Stimulated activated naive CD4-positive, alpha-beta T cell treated with Interleukin-2 at 50 U/mL for 16 hours (primary cell): ENCODE measurements at places on chromosomes 1 and 21.
A peak's percentile ranks its signal among the peaks of the same experiment; 100 is the strongest.

GRCh38 chr1:162973381-162973795 is 95.8 kb upstream of the RGS4 start:
- no peak for DNase-seq

DNA sequence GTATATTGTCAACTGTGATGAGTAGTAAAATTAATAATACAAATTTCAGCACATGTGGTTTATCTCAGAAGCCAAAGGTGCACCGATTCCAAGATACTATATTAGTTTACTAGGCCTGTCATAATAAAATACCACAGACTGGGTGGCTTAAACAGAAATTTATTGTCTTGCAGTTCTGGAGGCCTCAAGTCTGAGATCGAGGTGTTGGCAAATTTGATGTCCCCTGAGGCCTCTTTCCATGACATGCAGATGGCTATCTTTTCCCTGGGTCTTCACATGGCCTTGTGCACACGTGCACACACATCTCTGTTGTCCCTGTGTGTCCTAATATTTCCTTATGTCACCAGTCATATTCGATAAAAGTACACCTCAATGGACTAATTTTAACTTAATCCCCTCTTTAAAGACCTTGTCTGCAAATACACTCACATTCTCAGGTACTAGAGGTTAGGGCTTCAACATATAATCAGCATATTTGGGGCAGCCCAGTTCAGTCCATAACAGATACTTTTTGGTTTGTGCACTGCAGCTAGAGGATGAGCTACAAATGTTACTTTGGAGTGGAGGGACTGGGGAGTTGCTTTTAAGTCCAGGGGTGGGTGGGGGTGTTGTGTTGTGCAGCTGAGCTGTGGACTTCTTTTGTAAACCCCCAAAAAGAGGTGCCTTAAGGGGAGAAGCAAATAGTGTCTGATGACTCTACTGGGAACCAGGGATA is 21.4 kb downstream of the TSNAX start:
- no peak for DNase-seq

DNA sequence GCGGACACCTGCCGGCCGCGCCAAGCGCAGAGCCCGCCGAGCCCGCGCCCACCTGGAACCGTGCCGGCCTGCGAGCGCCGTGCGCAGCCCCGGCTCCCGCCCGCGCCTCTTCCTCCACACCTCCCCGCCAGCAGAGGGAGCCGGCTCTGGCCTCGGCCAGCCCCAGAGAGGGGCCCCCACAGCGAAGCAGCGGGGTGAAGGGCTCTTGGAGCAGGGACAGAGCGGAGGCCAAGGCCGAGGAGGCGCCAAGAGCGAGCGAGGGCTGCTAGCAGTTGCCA is 50.1 kb upstream of the KRTAP19-8 start:
- no peak for DNase-seq

DNA sequence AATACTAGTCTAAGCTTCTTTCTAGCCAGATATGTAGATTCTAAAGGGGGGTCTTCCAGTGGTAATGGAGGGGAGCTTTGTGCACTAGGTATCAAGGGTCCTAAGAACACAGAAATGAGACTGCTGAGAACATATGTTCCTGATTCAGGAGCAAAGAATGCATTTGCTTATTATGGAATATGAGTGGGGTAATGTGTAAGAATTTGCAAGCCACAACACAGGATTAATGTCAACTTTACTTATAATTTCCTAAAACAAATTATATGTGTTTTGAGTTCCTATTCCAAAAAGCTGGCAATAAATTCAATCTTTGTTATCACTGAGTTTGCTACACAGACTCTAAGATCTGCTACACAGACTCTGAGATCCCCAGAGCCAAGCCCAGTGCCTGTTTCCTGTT is 357.0 kb upstream of the PTBP2 start:
- no peak for DNase-seq

- no peak for DNase-seq
Measured at GRCh38 chr1:234861761-234862160, 251.8 kb upstream of the IRF2BP2 start.

GRCh38 chr1:236868625-236869467 is 73.8 kb downstream of the MTR start:
- DNase-seq: peak; percentile 20

GRCh38 chr1:2368053-2368744 is 23.2 kb downstream of the MORN1 start:
- no peak for DNase-seq

- no peak for DNase-seq
Measured at GRCh38 chr1:27594564-27595510, 9.1 kb downstream of the AHDC1 start.

GRCh38 chr1:246020211-246020954 is 486.7 kb downstream of the SMYD3 start:
- DNase-seq: no peak

DNA sequence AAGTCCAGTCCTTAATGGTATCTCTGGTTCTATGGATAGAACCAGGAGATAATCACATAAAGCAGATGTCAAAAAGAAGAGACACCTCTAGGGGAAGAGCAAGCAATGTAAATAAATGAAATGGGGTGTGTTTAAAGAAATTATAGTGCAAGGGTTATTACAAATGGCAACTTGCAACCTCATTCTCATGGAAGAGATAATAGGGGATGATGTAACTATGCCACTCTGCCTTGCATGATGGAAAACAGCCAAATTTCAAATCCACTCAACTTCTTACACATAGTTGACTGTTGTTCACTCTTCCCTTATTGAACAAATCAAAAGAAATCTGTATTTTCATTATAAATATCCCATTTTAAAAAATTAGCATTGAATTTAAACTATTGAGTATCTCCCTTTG is 274.0 kb upstream of the TMPRSS15 start:
- no peak for DNase-seq

DNA sequence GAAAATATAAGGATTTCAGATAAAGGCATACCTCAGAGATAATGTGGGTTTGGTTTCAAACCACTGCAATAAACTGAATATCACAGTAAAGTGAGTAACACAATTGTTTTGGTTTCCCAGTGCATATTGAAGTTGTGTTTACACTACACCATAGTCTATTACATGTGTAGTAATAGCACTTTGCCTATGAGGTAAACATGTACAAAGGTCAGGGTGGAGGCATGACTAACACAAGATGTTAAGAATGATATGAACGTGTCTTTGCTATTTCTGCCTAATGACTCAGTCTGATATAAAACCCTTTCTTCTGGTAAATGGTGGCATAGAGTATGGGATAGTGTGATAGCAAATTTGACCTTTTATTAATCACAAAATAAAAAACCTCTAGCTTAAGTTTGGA is 621.5 kb upstream of the ADGRL2 start:
- DNase-seq: no peak

DNA sequence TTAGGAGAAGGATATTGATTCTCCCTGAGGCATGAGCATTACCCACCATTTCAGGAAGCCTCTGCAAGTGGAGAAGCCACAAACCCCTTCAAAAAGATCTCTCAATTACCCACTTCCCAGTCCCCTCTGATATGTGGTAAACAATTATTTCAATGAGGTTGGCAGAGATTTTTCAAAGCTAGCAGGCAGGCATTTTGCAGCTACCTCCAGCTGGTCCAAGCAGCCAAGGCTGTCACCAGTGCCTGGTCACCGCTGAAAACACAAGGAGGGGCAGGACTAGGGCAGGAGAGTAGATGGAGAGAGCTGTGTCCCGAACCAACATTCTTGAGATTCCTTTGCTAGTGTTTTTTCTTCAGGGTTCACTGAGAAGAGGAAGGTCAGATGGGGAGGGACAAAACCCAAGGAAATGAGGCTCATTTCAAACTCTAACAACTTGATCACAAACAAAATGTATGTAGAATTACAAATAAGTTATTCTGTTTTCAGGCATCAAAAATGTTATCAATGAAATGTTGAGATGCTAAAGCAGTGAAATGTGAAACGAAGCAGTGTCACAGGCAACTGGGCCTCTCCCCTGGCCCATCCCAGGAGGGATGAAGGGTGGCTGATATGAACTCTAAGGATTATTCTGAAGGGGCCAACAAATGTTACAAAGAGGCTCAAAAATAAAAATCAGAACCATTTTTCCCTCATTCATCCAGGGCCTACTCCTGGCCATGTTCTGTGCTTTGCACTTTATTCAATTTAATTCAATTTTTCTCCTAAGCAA is 22.3 kb downstream of the APP start:
- no peak for DNase-seq

DNA sequence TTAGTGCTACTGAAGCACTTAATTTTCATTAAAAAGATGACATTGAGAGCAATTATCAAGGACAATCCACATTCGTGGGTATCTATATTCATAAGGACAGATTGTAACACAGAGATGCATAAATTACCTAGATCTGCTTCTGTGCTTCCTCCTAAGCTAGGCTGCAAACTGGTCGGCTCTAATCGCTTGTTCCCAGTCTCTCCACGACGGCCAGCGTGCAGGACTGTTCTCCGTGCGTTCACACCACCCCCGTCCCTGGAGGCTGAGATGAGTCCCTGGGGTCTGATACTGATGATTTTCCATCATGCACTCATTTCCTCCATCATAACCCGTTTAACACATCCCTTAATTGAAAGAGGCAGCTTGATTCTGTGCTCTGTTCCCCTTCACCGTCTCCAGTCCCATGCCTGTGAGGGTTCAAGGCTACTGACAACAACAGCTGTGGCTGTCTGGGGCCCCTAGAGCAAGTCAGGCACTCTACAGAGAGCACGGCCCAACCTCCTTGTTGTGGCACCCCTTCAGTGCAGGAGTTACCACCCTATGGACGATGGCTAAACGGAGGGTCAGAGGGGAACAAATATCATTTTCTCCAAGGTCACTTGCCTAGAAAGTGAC is 469.6 kb downstream of the NPHP4 start:
- no peak for DNase-seq

DNA sequence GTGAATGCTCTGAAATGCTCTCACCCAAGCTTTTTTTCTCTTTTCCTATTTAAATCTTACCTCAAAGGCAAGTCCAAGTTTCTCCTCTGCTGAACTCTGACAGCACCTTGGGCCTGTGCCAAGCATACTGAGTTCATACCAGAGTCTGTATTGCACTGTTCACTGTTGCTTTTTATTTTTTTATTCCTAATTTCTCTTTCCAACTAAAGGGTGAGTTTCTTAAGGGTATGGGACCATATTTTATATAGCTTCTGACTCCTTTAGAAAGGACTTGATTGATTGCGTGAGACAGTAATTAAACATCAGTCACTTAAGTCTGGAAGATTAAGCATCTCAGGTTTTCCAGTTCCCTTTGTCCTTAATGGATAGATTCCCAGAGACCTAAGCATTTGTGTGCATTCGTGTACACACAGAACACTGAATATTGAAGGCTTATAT is 69.9 kb downstream of the CACHD1 start:
- DNase-seq: no peak

GRCh38 chr1:30526652-30527345 is 196.6 kb downstream of the MATN1 start:
- DNase-seq: no peak

- no peak for DNase-seq
Measured at GRCh38 chr1:194813096-194813495, 1626.7 kb upstream of the B3GALT2 start.
